ENCODE measurements at places on chromosomes 5 and 9.

- no peak for DNase-seq
Measured at GRCh38 chr5:115392611-115393010, 96.2 kb upstream of the CCDC112 start.

- DNase-seq = no peak
Measured at GRCh38 chr9:99509900-99510535, 287.9 kb downstream of the SEC61B start.

GRCh38 chr5:178996156-178996555, 1.0 kb upstream of the GRM6 start:
- no peak for DNase-seq

- DNase-seq = no peak
Measured at GRCh38 chr9:127974769-127975261, 6.0 kb downstream of the EEIG1 start.
